Stimulated activated CD4-positive, alpha-beta T cell treated with anti-CD3 and anti-CD28 coated beads, TNF-alpha, amount 100 ng/mL, for 24 hours (primary cell): ENCODE measurements at places on chromosomes 6 and 20.

- no peak for DNase-seq
Observed at GRCh38 chr20:2146080-2146867, 44.6 kb downstream of the STK35 start.

DNA sequence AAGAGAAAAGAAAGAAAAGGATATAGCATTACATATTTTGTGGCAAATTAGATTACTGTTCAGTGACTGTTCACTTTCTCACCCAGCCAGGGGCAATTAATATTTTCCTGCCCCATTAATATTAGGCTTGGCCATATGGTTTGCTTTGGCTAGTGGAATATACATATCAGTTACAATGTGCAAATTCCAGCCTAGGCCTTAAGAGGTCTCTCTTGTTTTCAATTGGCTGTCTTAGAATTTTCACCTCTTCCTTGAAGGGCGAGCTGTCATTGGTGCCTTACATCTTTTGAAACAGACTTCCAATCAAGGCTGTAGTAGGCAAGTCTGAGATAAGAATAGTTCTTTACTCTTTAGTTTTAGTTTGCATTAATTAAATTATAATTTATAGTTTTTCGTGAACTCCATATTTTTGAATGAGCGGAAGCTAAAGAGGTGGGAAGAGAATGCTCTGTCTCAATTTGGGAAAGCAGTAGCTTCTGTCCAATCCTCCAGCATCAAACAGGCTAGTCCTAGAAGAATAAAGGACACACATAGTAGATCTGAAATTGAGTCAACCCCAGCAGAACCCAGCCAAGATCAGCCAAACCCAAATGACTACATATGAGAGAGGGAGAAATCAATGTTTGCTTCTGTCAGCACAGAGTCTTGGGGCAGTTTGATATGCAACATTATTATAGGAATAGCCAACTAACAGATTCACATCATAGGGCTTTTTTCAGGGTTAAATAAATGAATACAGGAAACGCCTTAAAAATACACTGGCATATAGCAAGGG is 6.3 kb upstream of the CSNK2A1 start:
- no peak for DNase-seq

GRCh38 chr6:52152711-52153160 is 33.4 kb upstream of the IL17A start:
- no peak for DNase-seq

- DNase-seq = no peak
Observed at GRCh38 chr6:72316675-72317380, 305.0 kb upstream of the KCNQ5 start.

DNA sequence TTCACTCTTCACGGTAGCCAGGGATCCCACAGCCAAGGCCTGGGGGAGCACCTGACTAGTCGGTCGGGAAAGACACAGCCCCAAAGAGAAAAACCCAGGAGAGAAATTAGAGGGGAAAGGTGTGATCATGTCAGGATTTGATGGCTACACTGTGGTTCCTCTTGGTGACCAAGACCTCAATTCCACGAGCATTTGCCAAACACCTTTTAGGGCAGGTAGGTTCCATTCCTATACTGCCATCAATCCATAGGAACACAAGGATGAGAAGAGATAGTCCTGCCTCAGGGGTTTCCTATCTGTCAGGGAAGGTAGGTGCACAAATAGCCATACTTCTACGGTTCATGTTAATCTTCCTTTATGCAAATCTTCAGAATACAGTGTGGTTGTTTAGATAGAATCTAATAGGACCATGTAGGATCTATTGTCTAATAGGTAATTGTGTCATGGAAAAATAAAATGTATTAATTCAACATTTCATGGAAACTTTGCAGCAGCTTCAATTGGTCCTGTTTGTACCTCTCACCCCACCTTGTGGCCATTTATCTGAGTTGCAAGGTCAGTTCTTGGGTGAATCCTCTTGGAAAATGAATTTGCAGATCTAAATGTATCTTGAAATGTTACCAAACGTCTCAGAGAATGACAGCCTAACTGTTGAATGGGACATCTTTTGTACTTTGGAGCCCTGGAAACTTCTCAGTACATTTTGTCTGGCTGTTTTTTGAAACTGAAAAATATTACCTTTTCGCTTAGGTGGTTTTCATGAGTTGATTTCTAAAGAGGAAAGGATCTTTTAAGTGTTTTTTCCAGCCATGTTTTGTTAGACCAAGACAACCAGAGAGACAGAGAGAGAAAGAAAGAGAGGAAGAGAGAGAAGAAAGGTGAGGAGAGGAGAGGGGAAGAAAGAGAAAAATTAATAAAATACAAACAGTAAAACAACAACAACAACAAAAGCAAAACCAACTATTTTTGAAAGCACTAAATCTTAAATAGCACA is 33.7 kb upstream of the IYD start:
- peak; percentile 13 for DNase-seq

DNA sequence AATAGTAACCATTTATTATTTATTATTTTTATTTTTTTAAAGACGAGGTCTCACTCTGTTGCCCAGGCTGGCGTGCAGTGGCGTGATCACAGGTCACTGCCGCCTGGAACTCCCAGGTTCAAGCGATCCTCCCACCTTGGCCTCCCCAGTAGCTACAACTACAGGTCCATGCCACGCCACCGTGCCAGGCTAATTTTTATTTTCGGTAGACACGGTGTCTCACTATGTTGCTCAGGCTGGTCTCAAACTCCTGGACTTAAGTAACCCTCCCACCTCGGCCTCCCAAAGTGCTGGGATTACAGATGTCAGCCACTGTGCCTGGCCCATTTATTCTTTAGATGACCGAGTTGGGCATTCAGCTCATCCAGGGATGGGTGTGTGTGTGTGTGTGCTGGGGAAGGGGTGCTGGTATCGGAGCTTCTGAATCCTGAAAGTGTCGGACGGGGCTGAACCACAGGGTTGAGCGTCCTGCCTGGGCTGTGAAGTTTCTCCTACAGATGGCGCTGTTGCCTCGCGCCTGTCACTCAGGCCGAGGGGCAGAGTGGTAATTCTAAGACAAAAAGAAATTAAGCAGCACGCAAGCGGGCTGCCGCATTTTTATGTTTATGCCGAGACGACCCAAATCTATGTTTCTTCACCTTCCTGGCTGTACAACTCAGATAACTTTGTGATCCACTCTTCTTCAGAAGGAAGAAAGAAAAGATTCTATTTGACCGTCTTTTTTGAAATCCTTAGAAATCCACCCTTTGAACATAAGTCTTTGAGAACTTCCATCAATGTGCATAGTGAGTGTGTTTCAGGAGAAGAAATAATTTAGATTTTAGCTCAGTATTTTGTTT is 252.8 kb downstream of the CDH26 start:
- DNase-seq = peak; percentile 61

GRCh38 chr6:17101422-17102257 is at the start of gene STMND1:
TSS of gene STMND1 (plus strand) at chr6:17102050. CDS start at chr6:17102258, 208 bp downstream.
- no peak for DNase-seq

DNA sequence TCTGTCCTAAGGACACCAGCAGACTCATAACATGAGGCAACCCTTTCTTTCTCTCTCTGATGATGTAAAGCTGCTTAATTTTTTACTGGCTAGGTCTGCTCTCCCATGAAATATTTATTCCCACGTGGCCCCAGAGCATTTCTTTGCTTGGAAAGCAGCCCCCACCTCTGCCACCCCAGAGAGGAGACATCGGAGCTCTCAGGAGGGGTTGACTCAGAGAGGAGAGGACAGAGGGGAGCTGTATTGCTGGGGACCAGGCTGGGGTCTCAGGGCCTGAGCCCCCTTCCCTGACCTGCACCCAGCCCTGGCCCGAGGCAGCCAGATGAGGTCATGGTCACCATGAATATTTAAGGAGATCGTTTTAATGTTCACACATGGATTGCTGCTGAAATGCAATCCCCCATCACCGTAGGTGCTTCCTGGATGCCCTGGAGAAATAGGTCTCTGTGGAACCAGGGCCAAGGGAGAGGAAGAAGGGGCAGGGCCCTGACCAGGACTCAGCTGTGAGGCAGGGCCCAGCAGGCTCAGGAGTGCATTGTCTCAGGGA is 117.5 kb downstream of the DLL1 start:
- DNase-seq = no peak

DNA sequence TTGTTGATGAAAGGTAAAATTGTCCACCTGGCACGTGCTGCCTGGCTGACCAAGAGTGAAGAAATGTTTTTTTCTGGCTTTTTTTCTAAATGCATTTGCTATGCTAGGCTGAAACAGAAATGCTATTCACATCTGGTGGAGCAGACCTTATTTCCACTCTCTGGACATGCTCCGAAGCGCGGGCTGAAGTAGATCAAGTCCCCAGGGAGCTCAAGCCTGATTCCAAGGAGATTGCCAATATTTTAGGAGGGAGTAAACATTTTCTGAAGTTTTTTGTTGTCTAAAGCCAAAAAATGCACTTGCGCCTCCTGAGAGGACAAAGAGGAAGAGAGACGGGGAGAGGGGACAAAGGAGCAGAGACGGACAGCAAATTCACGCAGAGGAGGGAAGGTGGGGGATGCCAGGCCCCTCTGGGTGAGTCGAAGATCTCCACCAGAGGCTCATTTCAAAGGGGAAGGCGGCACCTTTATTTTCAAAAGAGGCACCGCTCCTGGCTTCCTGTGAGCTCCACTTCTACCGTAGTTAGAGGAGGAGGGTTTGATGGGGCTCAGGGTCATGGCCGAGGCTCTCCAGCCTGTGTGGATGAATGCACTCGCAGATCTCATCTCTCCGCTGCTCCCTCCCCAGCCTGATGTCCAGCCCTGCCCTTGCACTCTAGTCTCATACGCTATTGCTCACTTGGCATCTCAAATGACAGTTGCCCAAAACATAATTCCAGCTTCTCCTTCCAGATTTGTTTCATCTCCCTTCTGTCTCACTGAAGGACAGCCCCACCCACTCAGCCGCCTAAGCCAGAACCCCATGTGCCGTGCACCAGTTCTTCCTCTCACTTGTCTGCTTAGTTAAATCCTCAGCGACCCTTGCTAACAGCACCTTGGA is 23.1 kb upstream of the SMOC2 start:
- no peak for DNase-seq

DNA sequence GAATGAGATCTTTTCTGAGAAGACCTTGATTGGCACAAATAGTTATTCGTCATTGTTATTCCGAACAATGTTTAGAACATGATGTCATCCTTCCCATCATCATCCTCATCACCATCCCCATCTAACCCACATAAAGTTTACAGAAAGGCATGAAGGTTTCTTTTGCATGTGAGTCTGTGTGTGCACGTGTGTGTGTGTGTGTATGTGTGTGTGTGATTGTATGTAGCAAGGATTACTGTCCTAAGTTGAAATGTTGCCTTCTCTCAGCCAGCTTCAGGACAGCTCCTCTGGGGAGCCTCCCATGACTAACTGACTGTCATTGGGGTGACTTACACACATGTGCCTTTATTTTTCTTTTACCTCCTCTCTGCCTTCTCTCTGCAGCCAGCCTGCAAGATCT is 113.5 kb downstream of the SLC22A3 start:
- DNase-seq = no peak

- no peak for DNase-seq
Observed at GRCh38 chr6:18090349-18090786, 32.1 kb downstream of the NHLRC1 start.

DNA sequence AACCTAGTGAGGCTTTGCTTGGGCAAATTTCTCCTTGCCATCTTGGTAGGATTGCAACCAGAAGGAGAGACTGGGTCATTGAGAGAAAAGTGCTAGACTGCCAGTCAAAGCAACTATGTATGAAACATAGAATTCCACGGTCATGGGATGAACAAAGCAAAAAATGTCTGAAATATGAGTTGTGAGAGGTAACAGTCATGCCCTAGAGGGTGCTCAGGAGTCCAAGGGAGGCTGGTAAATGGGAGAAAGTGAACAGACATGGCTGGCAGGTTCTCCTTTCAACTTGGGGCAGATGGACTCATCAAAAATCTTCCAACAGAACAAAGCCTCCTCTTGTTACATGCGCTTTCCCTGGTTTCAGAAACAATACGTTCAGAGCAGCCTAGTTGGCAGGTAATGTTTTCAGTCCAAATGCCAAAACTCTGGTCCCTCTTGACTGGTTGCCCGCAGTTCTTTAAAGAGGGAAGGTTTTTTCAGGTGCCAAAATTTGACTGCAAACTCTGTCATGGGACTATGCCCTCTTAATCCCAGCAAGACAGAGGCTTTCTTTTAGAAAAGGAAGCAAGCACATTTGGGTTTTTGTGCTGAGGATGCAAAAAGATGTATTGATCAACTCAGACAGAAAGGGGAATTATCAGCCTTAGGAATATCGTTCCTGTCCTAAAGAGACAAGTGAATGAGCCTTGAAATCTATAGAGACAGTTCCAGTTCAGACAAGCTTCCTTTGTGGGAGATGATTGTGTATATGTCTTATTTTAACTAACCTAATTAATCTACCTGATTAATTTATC is 68.5 kb upstream of the SASH1 start:
- no peak for DNase-seq

DNA sequence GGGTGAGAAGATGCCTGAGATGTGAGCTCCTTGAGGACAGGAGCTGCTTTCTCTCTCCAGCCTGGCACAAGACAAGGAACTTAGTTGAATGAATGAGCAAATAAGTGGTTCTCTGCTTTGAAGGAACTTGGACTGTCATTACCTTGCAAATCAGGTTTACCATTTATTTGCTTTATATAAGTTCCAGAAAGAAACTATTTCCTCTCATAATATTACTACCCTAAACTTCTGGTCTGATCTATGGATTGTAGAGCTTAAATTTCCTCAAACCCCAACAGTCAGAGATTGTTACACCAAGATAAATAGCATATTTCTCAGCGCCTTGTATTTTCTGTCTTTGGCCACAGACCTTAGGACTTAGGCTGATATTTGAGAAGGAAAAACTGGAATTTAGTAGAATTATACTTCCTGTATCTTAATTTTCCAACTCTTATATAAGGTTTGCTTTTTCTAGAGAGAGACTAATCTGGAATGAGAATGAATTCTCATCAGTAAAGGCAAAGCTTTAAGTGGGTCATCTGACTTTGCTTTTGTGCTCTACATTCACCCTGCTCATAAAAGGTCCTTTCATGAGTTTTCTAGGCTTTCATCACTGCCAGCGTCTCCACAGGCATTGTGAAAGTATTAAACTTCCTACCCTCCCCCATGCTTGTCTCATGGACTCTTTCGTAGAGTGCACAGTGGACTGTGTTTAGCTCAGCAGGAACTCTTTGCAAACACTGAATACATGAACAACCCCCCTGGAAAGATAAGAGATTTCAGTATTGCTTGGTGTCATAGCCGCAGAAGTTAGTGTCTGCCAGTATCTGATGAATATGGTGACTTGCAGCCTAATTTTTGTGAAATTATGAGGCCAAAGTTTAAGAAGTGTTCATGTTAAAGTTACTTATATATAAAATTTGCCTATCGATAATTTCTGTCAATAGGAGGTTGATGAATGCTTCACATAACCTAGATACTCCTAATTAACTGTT is 74.0 kb downstream of the PTPRA start:
- DNase-seq = no peak

DNA sequence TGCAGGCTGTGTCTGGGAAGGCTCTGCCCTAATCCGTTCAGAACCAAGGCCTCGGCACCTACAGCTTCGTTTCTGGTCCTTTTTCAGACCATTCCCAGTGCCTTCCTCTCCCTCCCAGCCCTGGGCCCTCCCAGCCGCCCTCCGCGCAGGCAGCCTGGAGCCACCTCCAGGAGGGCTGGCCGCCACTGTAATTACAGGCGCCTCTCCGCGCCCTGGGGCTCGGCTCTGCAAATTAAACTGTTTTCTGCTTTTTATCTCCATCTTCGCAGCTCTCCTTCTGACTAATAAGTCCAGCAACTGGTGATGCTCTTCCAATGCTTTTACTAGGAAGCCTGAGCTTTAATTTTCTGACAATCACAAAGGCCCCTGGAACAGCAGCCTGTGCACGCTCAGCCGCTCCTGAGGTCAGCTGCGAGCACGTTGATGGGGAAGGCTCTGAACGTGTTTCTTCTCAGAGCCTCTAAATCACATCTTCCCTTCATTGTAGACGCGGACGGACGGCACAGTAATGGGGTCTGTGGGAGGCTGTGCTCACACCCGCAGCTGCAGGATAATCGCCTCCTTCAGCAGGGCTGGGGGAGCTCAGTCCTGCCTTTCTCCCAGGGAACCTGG is 194.6 kb downstream of the DLL1 start:
- DNase-seq = no peak
